ENCODE measurements at places on chromosomes 6 and 20.

- DNase-seq = no peak
These were observed 362.2 kb downstream of the C6orf118 start for GRCh38 chr6:164947164-164947563.

DNA sequence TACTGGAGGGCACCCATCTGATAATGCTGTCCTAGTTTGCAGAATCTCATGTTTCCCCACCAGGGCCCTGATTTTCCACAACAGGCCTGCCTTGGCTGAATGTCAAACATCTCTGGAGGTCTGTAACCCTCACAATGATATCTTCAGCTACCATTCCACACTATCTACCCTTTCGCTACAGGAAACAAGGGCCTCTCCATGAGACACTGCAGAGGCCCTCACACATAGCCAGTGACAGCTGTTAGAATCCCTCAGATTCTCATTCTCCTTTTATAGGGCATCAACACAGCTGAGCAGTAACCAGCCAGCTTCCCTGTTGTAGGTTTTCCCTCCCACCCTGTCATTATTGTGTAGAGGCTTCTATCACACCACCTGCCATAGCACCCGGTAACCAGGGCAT, 29.6 kb upstream of the MICB start:
- DNase-seq = no peak

GRCh38 chr6:122620902-122621301, 10.7 kb downstream of the PKIB start:
- DNase-seq = no peak

- DNase-seq = no peak
These were observed 45.0 kb downstream of the LIN28B start for GRCh38 chr6:105001906-105002305.

GRCh38 chr6:140230282-140230681, 855.8 kb upstream of the CITED2 start:
- peak; percentile 21 for DNase-seq

GRCh38 chr6:106125925-106126435, 39.8 kb downstream of the PRDM1 start:
- DNase-seq = no peak

DNA sequence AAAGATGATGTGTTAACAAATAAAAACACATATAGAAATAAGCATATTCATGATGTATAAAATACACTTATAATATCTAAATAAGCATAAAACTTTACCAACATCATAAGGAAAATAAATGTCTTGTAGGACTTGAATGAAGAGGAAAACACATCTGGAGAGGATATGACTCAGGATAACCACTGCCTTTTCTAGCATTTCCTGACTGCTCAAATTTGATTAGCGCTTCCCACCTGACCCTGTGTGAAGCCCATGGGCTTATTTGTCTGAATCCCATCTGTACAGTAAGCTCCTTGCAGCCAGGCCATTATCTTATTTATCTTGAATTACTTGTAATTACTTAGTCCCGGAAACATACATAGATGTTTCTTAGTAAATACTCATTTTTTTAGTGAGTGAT, 608.6 kb downstream of the COL12A1 start:
- no peak for DNase-seq

GRCh38 chr6:327538-328116, 35.3 kb downstream of the DUSP22 start:
- no peak for DNase-seq

DNA sequence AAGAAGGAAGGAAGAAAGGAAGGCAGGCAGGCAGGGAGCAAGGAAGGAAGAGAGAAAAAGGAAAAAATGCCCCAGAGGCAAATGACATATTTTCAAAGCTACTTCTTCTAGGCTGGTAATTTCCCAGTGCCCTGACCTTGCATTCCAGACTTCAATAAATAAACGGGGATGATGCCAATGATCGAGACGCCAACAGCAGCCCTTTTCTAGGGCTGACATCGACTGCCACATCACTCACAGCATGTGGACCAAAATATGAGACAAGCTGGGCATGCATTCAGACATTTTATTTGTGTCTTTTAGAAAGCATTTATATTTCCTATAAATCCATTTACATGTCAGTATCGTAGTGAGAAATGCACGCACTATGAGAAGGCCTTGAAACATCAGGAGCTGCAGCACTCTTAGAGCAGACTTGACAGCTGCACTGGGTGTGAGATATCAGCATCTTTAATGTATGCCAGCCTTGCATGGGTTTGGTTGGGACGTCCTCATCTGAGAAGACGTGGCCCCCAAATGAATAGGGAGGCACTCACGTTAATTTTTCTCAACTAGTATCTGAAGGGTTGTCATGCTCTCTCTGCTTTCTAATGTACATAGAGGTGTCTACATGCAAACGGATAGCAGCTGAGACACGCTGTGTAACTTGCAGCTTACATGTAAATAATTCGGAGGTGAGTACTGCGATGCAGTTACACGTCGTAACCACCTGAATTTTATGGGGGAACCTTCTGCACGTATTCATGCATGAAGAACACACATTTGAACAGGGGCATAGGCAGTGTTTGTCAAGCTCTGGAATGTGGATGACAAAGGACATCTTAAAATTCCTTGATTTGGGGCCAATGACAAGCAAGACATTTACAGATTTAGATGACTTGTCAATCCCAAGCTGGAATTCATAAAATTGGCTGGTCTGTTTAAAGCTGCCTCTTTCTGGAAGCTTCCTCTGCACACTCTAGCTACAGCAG, 149.1 kb upstream of the AGPAT4 start:
- no peak for DNase-seq

GRCh38 chr6:119647309-119647708, 297.7 kb upstream of the MAN1A1 start:
- no peak for DNase-seq

DNA sequence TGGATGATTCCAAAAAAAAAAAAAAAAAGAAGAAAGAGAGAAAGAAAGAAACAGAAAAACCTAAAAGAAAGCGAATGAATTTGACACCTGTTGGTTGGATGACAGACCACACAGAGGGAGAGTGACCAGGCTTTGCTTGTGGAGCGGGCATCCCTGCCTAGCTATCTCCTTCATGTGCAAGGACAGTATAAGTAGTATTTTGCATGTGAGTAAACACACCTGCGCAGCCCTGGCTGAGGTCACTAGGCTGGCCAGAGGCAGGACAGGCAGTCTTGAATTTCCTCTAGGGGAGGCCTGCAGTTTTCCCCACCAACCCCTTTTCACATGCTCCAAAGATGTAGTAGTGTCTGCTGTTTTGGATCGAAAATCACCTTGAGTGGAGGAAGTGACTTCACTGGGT, 126.4 kb downstream of the CCDC170 start:
- no peak for DNase-seq

DNA sequence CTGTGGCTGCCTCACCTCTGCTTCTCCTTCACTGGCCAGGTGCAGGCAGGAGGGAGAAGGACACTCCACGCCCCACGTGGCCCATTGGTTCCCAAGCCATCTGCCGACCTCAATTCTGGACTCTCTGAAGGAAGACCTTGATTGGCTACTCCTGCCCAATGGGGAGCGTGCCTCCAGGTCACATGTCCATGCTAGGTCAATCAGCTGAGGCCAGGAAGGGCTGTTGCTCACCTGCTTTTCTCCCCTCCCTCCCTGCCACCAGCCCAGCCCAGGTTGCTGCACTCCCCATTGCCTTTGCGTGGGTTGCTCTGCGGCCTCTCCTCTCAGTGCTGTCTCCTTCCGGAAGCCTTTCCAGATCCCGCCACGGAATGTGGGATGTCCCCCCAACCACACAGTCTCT, 21.9 kb upstream of the CDH4 start:
- no peak for DNase-seq

DNA sequence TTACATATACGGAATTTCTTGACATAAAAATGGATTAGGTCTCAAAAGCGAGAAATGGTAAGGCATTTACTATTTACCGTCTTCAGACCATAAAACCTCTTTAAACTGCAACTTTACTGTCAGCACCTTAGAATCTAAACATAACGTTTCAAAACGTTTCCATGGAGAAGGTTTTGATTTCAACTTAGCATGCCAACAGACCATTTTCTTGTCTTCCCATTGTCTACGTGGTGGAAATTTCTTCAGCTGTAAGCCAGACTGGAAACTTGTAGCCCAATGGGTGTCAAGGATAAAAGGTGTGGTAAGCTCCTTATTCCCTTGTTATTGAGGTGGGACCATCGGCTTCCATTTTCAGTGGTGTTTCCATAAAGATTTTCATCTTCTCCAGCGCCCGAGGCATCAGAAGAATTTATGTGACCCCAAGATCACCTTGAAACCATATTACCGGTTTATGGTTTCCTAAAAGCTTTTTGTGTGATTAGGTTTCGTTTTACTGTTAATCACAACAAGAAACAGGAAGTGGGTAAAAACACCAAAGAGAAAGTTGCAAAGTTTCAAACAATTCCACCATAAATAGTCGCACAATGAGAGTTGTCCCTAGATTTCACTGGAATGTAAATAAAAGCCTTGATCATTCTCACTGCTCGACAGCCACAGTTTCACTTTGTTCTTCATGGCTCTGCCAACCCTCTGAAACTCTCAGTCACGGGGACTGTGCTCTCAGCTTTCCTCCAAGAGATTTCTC, 63.0 kb upstream of the CD2AP start:
- DNase-seq = no peak

GRCh38 chr20:33697129-33697528, 10.9 kb upstream of the E2F1 start:
- DNase-seq = no peak

DNA sequence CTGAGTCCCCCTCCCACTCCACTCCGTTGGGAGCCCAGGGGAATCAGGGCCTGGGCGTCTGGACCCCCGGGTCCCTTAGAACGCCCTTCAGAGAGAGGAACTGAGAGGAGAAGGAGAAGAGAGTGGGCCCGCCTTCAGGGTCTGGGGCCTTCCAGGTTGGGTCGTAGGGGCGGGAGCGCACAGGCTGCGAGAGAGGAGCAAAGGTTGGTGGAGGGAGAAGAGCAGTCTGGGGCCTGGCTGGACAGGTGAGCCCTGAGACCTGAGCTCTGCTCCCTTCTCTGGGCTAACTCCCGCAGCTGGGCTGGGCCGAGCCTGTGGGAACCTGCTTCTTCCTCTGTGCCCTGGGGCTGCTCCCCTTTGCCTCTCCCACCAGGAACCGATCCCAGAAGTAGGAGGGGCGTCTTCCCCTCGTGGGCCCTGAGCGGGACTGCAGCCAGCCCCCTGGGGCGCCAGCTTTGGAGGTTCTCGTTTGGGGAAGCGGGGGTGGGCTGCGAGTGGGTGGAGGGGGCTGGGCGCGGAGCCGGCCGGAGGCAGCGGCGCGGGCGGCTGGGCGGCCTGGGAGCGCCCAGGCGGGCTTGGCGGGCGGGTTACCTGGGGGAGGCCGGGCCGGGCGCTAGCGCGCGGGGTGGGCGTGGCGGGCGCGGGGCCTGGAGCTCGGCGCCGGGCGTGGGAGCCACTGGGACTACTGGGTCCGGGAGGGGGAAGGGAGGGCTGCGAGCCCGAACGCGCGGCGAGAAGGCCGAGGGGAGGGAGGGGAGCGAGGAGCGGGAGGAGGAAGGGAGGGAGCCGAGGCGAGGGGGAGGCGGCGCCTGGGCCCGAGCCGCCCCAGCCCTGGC, at the start of gene DDR1:
DDR1 (plus strand) TSS at position 835 of the 836 bp plus-strand sequence. CDS start 4,211 bp downstream, outside the sequence.
- DNase-seq = peak; percentile 84

Data from right lung (tissue), 10 donors.